NCI-H748 treated with DMSO at 0.1 percent for 48 hours (cell line): ENCODE measurements at places on chromosomes 6 and 20.

- no peak for DNase-seq
These were observed 559.6 kb downstream of the RFPL4B start for GRCh38 chr6:112906726-112907125.

- no peak for DNase-seq
These were observed 1502.2 kb downstream of the GRIK2 start for GRCh38 chr6:102895683-102896082.

DNA sequence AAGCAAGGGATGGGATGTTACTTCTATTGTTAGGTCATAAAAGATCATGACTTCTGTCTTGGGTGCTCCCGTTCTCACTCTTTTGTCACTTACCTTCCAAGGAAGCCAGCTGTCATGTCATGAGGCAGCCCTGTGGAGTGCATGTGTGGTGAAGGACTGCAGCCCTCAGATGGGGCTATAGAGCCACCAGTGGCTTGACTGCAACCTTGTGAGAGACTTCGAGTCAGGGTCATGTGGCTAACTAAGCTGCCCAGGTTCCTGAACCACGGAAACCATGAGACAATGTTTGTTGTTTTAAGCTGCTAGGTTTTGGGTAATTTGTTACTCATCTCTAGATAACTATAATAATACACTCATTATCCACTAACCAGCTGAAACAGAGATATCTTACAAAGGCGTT is 477.1 kb downstream of the BTBD3 start:
- DNase-seq = no peak

GRCh38 chr6:52577022-52577777 is at the start of gene TRAM2:
Gene TRAM2 (minus strand): TSS chr6:52577060. CDS start chr6:52576915, 145 bp downstream.
- DNase-seq = peak; percentile 66

DNA sequence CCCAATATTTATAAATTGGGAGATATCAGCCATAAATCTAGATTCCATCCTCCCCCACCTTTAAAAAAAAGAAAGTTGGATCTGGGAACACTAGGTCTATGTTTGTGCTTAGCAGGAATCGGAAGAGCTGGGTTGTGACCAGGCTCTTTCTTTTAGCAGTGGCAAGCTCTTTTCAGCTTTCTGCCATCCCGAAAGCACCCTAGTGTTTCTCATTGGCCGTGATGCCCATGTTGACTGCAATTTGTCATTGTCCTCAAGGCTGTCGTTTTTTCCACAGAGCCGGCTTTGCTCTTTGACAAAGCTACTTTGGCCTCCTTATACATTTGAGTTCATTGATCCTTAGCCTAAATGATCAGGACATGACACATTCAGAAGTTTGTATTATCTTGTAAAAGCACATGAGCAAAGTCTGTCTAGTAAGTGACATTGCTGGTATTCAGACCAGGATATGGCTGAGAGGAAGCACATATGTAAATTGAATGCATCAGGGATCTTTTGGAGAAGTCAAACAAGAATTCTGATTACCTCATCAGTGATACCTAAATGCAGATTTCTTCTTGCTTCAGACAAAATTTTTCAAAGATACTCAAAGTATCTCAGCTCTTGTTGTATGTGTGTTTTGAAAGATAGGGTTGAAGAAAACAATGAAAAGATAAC is 50.1 kb downstream of the CARMIL1 start:
- DNase-seq = no peak

DNA sequence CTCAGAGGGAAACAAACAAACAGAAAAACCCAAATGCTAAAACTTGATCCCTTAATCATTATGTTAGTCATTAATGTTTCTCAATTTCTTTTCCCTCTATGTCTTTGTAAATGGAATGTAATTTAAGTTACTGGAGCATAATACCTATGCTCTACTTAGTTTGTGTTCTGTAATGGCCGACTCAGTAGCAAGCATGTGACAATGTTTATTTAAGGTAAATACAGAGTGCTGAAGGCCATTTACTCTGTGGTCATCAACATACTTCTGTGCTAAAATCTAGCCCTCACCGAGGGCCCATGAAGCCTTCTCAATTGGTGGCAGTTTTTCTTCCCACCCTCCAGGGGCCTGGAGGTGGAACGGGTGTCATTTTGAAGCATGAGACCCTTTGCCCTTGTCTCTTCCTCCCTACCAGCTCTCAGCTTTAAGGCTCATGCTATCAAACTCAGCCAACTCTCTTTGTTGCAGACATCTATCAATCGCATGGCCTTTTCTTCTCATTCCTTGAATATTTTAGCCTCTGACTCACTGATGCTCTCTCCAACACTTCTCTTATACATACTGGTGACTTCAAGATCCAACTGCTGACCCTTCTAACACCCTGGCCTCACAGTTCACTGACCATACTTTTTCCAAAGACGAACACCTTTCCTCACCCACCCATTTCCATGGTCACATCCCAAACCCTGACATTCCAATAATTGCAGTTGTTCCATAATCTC is 48.2 kb downstream of the STX7 start:
- no peak for DNase-seq

GRCh38 chr6:128500749-128501600 is 19.4 kb downstream of the PTPRK start:
- no peak for DNase-seq

DNA sequence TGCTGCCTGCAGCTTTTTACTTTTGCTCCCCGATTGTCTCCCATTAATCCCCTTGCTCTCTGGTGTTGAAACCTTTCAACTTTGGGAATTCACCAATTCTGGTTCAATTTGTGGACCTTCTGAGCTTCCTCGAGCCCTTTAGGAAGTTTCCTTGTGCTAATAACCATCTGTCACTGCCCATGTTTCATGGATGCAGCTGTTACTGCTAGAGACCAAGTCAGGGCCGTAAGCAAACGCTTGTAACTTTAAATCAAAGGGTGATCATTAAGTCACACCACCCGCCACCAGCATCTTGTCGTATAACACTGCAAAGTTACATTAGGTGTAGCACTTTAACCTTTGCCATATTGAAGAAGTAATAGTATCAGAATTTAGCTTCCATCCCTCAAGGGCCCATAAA is 268.3 kb upstream of the SASH1 start:
- no peak for DNase-seq

DNA sequence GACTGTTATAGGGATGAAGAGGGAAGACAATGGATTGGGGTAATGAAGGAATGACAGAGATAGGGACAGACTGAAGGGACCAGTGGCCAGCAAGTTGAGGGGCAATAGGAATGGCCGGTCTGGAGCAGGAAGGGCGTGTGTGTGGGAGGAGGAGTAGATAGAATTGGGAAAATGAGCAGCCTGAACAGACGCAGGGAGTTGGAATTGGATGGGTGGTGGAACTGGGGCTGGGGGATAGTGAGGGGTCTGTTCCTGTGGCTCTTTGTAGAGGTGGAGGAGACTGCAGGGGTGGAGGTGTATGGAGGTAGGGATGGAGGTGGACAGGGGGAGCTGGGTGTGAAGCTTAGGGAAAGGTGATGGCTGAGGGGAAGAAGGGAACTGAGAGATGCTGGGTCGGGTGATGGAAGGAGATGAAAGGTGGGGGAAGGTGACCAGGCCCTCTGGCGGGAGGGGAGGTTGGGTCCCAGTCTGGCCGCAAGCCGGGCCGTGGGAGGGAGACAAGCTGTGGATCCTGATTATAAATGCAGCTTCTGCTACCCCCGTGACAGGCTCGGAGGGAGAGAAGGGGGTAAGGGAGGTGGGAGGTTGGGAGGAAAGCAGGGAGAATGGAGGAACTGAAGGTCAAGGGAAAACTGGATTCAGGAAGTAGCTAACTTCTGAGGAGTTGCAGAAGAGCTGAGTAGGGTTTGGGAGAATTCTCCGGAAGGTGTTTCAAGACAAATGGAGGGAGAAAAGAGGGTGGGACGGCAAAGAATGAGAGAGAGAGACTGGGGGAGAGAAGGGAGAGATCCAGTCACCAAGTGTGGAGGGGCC is 5.2 kb downstream of the SYNGAP1 start:
- no peak for DNase-seq

DNA sequence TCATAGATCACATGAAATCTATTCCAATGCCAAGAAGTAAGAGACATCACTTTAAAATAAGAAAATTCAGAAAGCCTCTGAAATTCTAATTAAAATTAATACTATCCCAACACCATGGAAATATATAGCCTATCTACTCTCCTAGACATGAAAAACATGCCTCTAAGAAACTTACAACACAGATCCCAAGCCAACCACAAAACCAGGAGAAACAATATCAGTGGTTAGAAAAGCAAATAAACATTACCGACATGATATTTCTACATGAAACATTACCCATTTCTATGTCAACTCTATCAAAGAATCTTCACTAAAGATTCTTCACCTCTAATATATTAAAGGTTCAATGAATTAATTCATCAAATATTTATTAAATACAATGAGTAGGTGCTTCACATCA is 4.8 kb downstream of the EPB41L2 start:
- DNase-seq = no peak

GRCh38 chr20:48722737-48723191 is 105.0 kb downstream of the PREX1 start:
- no peak for DNase-seq

DNA sequence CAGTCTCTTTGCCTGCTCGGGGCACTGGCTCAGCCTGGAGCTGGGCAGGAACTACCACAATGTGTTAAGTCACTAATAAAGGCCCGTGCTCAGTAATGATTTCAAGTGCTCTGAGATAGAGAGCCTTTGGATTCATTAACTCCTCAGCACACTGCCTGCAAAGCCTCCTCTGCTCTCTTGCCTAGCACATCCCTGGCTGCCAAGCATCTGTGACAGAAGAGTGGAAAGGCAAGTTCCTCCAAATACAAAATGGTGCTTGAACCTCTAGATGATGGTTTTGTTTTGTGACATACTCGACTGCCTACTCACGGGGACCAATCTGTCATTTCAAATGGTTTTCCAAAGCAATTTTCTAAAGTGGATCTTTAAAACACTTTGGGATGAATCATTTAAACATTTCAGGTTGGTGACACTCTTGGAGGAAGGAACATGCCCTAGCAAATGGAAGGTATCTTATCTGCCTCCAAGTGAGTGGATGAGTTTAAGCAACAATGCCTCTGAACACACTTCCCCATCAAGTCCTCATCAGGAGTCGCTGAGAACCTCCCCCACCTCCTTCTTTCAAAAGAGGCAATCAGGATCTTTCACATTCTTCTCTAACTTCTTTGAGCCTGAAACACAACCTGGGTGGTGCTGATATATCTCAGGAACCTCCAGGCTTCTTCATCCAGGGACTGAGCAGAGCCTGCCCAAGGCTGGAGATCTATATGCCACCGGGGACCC is 35.8 kb downstream of the METTL24 start:
- no peak for DNase-seq

DNA sequence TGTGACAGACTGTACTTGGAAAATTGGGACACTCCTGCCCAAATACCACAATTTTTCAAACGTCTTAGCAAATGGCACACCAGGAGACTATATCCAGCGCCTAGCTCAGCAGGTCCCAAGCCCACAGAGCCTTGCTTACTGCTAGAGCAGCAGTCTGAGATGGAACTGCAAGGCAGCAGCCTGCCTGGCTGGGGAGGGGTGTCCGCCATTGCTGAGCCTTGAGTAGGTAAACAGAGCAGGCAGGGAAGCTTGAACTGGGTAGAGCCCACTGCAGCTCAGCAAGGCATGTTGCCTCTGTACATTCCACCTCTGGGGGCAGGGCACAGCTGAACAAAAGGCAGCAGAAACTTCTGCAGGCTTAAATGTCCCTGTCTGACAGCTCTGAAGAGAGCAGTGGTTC is 1003.3 kb upstream of the MAP3K7 start:
- DNase-seq = no peak

- DNase-seq = no peak
These were observed 90.1 kb downstream of the PSMG4 start for GRCh38 chr6:3348821-3349220.
